ENCODE measurements at places on chromosomes 6 and 20.

DNA sequence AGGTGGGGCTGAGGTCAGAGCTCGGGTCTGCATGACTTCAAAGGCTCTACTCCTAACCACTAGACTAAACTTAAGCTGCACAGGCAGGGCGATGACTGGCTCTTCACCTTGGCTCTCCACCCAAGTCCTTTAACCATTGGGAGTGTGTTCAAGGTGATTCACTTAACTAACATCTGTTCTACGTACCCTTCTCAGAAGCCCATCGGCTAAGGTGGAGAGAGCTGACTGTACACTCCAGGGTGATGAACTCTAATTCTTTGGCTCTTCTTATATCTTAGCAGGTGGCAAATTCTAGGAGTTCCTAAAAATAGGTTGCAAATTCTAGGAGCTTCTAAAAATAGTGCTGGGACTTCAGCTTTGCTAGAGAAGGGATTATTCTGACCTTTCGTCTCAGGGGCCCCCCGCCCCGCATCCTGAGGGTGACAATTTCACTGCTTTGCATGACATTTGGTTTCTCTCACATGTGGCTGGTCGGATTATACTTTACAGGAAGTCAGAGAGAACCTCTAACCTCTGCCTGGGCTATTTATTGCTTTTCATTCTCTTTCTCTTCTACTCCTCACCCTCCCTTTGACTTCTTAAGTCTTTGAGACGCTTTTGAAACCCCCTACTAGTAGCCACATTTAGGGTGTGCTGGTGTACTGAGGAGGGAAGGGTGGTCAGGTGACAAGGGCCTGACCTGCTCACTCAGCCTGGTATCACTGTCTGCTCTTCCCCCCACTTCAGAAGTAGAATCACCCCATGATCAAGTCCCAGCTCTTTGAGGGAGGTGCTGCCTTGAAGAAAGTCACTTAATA lies 55.5 kb downstream of the PRDM1 start:
- no peak for DNase-seq

GRCh38 chr20:50968289-50968688 lies 9.7 kb downstream of the MOCS3 start:
- DNase-seq, result peak; percentile 68

GRCh38 chr6:55886185-55886836 lies 10.9 kb upstream of the BMP5 start:
- DNase-seq, result no peak

- no peak for DNase-seq
Observed at GRCh38 chr6:154683756-154684523, 49.3 kb upstream of the SCAF8 start.

- DNase-seq, result no peak
Observed at GRCh38 chr6:40762981-40763380, 175.8 kb upstream of the LRFN2 start.

- DNase-seq, result no peak
Observed at GRCh38 chr6:45712076-45712475, 303.6 kb downstream of the CLIC5 start.

- peak; percentile 34 for DNase-seq
Observed at GRCh38 chr6:136927292-136927691, 5.2 kb downstream of the SLC35D3 start.

GRCh38 chr6:10598084-10598960 lies 77.2 kb downstream of the GCNT2 start:
- no peak for DNase-seq

DNA sequence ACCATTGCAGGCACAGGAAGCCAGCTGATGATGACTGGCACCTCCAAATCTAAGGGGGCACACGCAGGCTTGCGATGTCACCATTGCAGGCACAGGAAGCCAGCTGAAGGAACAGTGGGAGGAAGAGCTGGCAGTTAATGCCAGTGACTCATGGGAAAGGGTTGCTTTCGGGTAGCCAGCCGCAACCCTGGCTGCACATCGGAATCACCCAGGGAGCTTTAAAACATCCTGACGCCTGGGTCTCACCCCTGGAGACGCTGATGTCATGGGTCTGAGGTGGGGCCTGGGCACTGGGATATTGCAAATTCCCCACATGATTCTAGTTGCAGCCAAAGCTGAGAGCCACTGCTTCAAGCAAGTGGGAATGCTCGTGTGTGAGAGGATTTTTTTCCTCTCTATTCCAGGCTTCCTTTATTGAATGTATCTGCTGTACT lies 16.1 kb upstream of the CCN6 start:
- DNase-seq, result no peak

GRCh38 chr6:41967312-41968287 lies 26.0 kb upstream of the CCND3 start:
- DNase-seq, result no peak

GRCh38 chr6:79403086-79403485 lies 134.1 kb downstream of the LCA5 start:
- no peak for DNase-seq

DNA sequence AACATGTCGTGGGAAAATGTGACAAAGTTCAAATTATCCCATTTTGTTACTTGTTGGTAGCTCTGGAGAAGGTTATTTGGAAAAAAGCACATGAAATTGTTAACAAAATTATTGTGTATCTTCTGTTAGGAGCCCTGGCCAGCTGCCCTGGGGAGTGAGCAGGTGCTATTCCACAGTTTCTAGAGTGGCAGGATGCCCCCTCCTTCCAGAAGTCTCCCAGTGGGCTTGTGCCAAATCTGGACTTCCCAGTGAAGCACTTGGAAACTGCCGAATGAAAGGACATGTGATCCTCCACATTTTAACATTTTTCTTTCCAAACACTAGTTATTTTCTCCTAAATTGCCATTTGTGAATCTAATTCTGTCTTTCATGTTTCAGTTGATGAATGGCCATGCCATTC lies 66.9 kb upstream of the CLDN20 start:
- no peak for DNase-seq

- no peak for DNase-seq
Observed at GRCh38 chr6:74177506-74177905, 481.5 kb downstream of the CD109 start.

GRCh38 chr6:56655249-56655648 lies 12.6 kb upstream of the DST start:
- DNase-seq, result no peak

- no peak for DNase-seq
Observed at GRCh38 chr20:43389211-43389610, 68.5 kb upstream of the SRSF6 start.

DNA sequence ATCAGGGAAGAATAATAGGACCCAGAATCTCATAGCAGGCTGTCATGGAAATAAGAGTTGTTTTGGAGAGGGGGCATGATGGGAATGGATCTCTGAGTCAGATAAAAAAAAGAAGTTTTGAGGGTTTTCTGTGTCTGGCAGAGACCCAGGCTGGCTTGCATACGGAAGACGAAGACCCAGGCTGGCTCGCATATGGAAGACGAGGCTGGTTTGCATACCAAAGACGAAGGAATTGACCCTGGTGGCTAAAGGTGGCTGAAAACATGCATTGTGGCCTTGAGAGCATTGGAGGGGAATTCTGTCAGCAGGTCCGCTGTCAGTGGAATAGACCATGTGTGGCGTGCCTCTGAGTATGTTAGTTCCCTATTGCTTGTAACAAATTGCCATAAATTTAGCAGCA lies 335.1 kb downstream of the BTBD3 start:
- no peak for DNase-seq

- no peak for DNase-seq
Observed at GRCh38 chr6:116564921-116565872, 6.1 kb upstream of the RWDD1 start.

DNA sequence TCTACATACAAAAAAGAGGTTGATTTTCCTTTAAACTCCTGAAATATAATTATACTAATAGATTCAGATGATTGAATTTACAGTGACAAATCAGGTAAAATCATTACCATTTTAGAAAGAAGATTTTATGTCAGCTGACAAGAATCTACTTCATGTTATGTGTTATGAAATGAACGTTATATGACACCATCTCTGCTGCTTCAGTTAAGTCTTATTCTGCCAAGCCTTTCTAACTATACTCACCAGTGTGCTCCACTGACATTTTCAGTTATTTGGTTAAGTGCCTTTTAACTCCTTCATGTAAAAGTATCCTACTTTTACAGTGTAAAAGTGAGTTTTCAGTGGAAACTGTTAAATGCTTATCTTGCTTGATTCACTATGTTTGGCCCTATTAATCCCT lies 80.4 kb downstream of the RWDD2A start:
- no peak for DNase-seq

GRCh38 chr20:52941808-52942207 lies 30.4 kb upstream of the TSHZ2 start:
- DNase-seq, result no peak

- DNase-seq, result no peak
Observed at GRCh38 chr6:108609276-108609769, 48.6 kb downstream of the FOXO3 start.

DNA sequence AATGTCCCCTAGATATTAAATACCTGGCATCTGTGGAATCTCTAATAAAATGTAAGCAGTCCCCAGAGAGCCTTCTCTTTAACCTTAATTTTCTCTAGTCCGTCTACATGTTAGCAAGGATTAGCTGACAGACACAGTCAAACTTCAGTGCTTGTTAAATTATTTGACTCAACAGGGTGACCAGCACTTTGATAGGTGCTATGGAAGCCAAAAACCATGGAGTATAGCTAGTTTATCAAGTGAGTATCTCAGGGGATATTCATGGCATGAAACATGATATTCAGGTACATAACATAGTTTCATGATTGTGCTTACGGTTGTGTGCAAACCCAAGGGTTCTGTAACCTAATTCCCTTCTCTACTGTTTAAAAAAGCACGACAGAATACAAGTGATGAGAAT lies 3.9 kb downstream of the RHAG start:
- DNase-seq, result no peak

- DNase-seq, result no peak
Observed at GRCh38 chr20:1165521-1165920, 19.3 kb downstream of the TMEM74B start.

GRCh38 chr6:166777096-166777630 lies 150.1 kb upstream of the RPS6KA2 start:
- DNase-seq, result no peak

- peak; percentile 76 for DNase-seq
Observed at GRCh38 chr6:36678488-36679042, at the start of gene CDKN1A. Gene CDKN1A (plus strand): TSS chr6:36678714. CDS start chr6:36684102, 5,388 bp downstream.

DNA sequence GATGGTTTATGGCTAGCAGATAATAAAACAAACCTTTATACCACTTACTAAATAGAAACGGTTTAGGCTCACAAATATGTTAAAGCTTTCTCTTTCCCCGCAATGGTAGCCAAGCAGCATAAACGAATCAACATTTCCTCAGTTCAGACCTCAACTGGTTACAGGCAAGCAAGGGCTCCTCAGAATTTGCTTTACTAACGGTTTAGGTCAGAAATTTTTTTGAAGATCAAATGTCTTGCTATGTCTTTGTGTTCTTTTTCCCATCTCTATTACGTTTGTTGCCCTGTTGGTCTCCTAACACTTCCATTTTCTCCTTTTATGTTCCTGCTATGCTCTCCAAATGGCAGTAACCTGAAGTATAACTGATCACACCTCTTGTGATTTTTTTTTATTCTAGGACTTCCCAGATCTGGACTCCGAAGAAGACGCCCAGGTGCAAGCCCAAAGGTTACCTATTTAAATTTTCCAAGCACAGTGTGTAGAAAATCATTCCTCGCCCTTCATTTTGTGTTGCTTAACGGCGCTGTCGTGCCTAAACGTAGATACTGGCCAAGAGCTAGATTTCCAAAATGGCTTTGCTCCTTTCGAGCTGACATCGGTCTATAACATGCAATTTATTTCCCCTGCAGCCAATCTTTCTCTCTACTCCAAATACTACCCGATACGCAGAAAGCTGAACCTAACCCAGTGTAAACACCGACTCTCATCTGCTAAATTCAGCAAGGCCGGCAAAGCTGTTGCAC lies 717 bp upstream of the ASF1A start:
- no peak for DNase-seq

DNA sequence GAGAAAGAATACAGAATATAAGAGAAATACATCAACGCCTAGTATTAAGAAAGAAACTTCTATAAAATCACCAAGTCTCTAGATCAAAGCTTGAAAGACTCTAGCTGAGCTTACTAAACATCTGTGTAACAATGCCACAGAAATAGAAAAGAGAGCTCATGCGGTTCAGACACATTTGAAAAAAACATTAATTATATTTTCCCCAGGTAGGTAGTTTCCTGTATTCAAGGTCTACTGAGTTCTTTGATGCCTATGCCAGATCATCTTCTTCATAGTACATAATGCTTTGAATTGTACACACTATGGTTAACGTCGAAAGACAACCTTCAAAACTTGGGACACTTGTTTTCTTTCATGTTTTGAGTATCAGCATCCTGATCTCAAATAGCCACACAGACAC lies 11.3 kb downstream of the MOXD1 start:
- no peak for DNase-seq
